ENCODE measurements at places on chromosomes 7 and 10.

DNA sequence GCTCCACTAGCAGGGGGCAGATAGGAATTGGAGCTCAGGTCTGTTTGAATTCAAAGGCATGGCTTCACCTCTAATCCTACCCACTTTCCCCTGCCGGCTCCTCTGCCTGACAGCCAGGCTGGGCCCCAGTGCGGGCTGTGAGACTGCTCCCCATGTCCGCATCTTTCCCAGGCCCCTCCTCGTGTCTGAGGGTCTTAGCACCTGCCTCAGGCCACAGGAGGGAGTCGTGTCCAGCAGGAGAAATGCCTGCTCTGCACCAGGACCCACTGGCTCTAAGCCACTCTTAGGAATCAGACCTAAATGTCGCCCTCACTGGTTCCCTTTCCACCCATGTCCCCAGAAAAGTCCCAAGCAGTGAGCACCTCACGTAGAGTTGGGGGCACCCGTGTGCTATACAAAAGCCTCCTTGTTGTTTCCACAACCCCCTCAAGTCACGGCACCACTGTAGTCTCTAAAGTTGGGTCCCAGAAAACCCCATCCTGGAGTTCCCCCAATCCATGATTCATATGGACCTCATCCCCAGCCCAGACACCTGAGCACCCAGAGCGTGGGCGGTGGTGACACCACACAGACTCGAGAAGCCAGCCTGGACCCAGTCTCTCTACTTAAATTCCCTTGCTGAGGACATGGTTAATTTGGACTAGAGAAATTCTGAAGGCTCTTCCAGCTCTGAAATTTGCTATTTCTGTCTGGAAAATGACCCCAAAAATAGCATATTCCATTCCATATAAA lies 466.4 kb upstream of the ZMIZ1 start:
- DNase-seq = no peak

- no peak for DNase-seq
Measured at GRCh38 chr10:30854656-30855055, 177.0 kb downstream of the ZNF438 start.

- DNase-seq = no peak
Measured at GRCh38 chr7:81053623-81054022, 134.8 kb upstream of the SEMA3C start.

DNA sequence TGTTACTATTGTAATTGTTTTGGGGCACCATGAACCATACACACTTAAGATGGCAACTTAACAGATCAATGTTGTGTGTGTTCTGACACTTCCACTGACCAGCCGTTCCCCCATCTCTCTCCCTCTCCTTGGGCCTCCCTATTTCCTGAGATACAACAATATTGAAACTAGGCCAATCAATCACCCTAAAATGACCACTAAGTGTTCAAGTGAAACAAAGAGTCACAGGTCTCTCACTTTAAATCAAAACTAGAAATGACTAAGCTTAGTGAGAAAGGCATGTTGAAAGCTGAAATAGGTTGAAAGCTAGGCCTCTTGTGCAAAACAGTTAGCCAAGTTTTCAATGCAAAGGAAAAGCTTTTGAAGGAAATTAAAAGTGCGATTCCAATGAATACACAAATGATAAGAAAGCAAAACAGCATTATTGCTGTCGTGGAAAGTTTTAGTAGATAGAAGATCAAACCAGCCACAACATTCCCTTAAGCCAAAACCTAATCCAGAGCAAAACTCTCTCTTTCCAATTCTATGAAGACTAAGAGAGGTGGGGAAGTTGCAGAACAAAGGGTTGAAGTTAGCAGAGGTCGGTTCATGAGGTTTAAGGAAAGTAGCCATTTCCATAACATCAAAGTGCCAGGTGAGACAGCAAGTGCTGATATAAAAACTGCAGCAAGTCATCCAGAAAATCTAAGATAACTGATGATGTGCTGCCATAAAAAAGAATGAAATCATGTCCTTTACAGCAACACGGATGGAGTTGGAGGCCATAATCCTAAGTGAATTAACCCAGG lies 90.6 kb downstream of the MTPN start:
- DNase-seq = no peak

DNA sequence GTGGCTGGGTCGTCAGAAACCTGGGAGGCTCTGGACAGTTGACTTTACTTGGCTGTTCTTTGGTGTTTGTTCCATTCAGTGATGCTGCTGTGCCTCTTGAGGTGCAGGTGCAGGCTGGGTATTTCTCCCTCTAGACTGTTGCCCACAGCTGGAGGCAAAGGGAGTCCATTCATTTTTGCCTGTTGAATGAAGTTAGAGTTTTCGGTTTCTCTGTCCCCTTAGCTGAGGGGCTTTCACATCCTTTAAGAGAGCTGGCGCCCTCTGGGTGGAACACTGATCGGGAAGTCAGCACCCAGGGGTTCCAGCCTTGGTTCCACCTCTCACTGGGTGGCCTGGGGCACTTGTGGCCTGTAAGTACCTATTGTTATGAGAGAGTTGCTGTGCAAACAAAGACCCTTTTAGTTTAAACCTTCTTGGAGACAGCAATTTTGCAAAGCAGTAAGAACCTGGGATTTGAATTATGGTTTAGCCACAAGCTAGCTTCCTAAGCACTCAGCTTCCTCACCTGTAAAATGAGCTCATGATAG lies 67.2 kb downstream of the GRK5 start:
- no peak for DNase-seq

DNA sequence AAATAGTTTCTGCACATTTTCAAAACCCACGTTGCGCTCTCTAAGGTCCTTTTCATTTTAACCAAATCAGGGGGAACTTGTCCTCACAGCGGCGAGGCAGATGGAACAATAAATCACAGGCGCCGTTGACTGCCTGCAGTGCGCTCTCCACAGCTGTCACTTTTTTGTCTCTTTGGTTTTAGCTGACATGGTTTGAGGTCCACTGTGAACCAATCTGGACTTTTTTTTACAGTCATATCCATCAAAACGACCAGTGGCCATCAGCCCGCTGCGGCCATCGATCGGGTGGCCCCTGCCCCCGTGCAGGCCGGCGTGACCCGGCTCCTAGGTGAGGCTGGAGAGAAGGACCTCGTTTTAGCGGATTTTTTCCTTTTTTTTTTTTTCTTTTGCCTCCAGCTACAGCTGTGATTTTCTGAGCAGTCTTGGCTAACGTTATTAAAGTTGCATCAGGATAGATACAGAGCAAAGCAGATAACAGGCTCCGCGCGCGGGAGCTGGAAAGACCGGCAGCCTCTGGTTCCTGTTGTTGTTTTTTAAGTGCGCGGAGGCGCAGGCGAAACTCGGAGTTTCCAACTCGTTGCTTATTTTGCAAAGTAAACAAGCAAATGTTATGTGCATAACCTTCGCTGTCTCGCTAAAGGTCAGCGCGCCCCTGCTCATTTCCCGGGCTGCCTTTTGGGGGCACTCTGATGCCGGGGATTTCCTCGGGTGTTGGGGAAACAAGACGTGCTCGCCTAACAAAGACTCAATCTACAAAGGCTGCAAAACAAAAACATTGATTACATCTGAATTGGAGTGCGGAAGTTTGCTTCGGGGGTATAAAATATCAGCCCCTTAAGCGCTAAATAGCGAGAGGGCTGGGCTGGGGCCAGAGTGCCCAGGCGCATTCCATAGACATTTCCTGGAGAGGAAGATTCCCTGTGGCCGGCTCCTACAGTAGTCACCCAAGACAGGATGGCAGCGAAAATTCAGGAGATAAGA lies 414.8 kb upstream of the MKI67 start:
- no peak for DNase-seq

GRCh38 chr7:54860843-54861242 lies 101.8 kb upstream of the SEC61G start:
- DNase-seq = no peak

DNA sequence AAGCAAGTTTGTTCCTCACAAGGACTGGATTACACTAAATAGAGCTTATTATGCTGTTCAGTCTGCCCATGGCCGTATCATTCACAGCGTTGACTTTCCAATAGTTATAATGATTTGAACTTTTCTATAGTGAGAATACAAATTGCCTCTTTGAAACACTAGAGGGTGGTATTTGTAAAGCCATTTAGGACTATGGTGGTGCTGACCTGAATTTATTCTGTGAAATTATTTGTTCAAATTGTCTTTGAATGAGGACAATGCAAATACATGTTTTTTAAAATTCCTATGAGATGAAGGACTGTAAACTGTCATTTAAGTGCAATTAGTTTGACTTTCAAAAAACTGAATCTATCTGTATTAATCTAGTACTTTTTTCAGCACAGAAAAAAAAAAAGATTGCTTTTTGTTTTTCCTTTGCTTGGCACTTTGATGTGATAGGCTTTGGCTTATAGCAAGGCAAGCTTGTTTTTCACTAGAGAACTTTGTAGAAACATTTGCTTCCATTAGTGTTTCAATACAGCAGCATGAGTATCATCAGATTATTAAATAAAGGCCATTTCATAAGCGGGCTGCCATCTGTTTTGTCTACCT lies 122.7 kb upstream of the TMEM229A start:
- no peak for DNase-seq

- no peak for DNase-seq
Measured at GRCh38 chr7:121016966-121017365, 28.5 kb downstream of the CPED1 start.

DNA sequence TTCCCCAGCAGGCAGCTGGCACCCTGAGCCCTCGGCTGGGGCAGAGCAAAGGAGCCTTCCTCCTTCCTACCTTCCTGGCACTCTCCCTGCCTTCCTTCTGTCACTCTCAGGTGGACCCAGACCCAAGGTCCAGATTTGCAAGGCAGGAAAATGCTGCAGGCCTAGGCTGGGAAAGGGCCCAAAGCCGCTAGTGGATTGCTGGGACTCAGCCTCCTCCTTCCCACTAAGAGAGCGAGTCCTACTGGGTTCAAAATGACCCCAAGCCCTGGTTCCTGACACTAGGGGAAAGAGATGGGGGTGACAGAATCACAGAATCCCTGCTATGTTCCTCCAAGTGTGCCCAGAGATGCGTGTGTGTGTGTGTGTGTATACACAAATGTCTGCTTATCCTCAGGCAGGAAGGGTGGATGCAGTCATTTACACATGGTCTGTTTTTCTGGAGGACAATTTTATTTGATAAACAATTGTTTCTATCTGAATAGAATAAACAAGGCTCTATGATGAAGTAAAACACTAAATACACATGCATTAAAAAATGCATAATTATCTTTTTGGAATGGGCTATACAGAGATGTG lies 1.3 kb upstream of the PLAU start:
- no peak for DNase-seq

DNA sequence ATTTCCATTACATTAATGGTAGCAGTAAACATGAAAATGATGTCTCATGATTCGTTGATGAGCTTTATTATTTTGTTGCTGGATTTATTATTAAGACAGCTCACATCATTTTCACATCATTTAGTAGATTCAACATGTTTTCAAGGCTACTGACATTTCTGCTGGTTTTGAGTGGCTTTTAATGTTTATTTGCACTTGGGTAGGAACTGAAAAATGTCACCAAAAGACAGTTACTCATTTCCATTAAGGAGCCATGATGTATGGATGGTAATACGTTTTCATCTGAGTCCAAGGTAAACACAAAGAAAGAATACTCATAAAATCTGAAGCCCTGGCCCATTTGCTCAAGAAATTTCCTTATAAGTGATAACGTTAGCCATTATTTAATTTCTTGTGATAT lies 14.8 kb downstream of the PDK4 start:
- no peak for DNase-seq

DNA sequence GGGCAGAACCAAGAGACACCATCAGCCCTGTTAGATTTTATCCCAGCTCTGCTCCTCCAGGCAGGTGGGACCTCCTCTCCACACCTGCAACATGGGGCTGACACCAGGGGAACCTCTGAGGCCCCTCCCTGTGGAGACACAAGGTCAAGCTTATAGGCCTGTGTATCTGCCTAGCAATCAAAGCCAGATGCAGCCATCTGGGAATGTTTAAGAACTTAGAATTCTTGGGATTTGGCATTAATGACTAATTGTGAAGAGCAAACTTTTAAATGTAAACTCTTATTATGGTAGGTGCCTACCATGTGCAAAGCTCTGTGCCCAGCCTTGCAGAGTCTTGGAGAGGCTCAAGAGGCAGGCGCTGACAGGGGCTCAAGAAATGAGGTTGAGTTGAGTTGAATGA lies 52.1 kb downstream of the TBATA start:
- no peak for DNase-seq

GRCh38 chr10:97703398-97704067 lies 10.0 kb upstream of the MARVELD1 start:
- DNase-seq = no peak

- DNase-seq = no peak
Measured at GRCh38 chr7:104453190-104453589, 124.8 kb downstream of the LHFPL3 start.

DNA sequence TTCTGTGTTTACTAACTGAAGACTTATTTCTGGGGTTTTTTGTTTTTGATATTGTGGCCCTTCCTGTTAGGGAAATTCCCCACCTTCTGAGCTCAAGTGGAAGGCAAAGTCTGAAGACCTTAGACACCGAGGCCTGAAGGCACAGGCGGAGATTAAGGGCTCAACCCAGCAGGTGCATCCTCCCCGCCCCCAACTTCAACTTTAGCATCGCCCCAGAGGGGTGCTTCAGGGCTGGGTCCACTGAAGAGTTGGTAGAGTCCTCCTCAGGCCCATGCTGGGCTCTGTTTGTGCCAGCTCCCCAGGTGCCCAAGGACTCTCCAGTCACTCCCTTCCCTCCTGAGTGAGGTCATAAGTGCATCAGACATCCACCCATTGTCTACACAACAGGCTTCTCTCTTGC lies 9.4 kb upstream of the PPIA start:
- DNase-seq = no peak

- no peak for DNase-seq
Measured at GRCh38 chr10:78772486-78772885, 296.3 kb upstream of the ZMIZ1 start.

GRCh38 chr7:30344513-30344912 lies 60.1 kb downstream of the ZNRF2 start:
- DNase-seq = no peak

DNA sequence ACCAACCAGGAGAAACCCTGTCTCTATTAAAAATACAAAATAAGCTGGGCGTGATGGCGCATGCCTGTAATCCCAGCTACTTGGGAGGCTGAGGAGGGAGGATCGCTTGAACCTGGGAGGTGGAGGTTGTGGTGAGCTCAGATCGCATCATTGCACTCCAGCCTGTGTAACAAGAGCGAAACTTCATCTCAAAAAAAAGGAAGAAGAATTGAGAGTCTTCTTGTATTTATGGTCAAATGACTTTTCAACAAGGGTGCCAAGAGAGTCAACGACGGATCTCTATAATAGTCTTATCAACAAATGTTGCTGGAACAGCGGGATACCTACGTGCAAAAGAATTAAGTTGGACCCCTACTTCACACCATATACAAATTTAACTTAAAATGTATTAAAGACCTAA lies 21.6 kb upstream of the JAZF1 start:
- no peak for DNase-seq

GRCh38 chr10:55631071-55631654 lies 729.9 kb downstream of the ZWINT start:
- no peak for DNase-seq

- DNase-seq = no peak
Measured at GRCh38 chr7:1662767-1663166, 7.3 kb upstream of the ELFN1 start.
